Calu3 (cell line): ENCODE measurements at places on chromosomes 12 and 14.

GRCh38 chr14:37641117-37641516, 45.7 kb downstream of the TTC6 start:
- DNase-seq: no peak
- no peak overlapping the region for H3K4me3 ChIP-seq
- H3K36me3 ChIP-seq: no peaks in the 10 kb centered on the region
- H3K4me1 ChIP-seq: no peaks in the 10 kb centered on the region

GRCh38 chr12:112207397-112207924, 82.1 kb downstream of the TRAFD1 start:
- H3K4me3 ChIP-seq: no peak overlapping the region
- H3K36me3 ChIP-seq: peaks cover 19% of the 10 kb centered on the region
- H3K27me3 ChIP-seq: no peaks in the 10 kb centered on the region
- DNase-seq: no peak

GRCh38 chr12:32379667-32380066, 19.7 kb upstream of the FGD4 start:
- no peaks in the 10 kb centered on the region for H3K27me3 ChIP-seq
- H3K36me3 ChIP-seq: no peaks in the 10 kb centered on the region
- no peaks in the 10 kb centered on the region for H3K4me1 ChIP-seq
- no peak overlapping the region for H3K4me3 ChIP-seq
- no peak overlapping the region for H3K27ac ChIP-seq

DNA sequence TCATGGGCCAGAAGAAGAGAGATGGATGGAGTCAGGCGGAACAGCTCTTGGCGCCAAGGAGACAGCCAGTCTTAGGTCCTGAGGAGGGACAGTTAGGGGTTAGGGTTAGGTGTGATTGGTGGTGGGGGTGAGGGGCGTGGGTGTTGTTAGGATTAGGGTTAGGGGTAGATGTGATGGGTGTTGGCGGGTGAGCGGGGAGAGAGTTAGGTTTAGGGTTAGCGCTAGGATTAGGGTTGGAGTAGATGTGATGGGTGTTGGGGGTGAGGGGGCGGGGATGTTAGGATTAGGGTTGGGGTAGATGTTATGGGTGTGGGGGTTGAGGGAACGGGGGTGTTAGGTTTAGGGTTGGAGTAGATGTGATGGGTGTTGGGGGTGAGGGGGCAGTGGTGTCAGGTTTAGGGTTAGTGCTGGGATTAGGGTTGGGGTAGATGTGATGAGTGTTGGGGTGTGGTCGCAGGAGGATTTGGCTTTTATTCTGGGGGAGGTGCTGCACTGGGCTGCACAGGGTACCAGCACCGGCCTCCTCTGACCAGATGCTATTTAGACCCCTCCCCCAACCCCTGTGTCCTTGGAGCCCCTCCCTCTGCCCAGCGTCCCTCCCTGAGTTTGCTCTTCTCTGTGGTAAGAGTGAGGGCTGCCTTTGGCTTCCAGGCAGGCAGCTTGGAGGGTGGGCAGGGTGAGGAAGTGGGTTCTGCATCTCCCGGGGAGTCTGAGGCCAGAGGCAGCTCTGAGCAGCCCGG, 35.6 kb upstream of the FBRSL1 start:
- peaks cover 68% of the 10 kb centered on the region for H3K27me3 ChIP-seq
- H3K36me3 ChIP-seq: peaks cover 15% of the 10 kb centered on the region
- H3K27ac ChIP-seq: no peak overlapping the region
- DNase-seq: no peak
- peaks cover 14% of the 10 kb centered on the region for H3K4me1 ChIP-seq
- peak overlapping the region; percentile 51 for H3K4me3 ChIP-seq

GRCh38 chr12:67727702-67728666, 79.4 kb downstream of the DYRK2 start:
- no peak for DNase-seq
- H3K27me3 ChIP-seq: no peaks in the 10 kb centered on the region
- H3K4me1 ChIP-seq: no peaks in the 10 kb centered on the region
- H3K4me3 ChIP-seq: no peak overlapping the region
